ENCODE measurements at places on chromosomes 4 and X.

- no peak for DNase-seq
Measured at GRCh38 chrX:68868902-68869800, 40.3 kb downstream of the EFNB1 start.

DNA sequence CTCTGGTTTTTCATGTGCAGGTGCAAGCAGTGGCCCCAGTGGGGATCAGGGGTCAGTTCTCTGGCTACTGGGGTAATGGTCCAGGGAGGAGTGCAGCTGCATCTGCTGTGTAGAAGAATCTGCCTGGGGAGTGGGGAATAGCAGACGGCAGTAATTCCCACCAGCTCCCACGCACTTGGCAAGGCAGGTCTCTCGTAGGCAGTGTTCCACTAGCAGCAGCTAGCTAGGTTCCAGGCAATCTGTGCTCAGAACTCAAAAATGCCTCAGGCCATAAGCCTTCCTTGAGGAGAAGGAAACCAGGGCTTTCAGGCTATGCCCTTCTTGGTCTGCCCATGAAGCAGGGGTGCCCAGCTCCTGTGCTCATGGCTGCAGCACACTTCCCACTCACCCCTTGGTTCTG, 38.8 kb downstream of the DCLK2 start:
- DNase-seq, result no peak

- no peak for DNase-seq
Measured at GRCh38 chr4:154622598-154622997, 10.1 kb upstream of the FGG start.

DNA sequence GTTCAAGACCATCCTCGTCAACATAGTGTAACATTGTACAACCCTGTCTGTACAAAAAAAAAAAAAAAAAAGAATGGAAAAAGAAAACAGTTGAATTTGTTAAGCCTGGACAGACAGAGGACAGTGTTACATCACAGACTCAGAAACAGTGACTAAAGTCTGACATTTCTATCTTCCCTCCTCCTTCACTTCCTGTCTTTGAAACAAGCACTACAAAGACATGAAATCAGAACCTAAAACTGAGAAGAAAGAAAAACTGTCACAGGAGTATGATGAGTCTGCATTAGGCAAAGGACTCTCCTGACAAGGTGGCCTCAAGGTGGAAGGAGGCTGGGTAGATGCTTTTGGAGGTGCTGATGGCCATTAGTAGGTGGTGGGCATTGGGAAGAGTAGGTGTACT, 126.7 kb downstream of the RBM47 start:
- DNase-seq, result no peak

- DNase-seq, result no peak
Measured at GRCh38 chr4:119233191-119233590, 20.7 kb downstream of the USP53 start.

DNA sequence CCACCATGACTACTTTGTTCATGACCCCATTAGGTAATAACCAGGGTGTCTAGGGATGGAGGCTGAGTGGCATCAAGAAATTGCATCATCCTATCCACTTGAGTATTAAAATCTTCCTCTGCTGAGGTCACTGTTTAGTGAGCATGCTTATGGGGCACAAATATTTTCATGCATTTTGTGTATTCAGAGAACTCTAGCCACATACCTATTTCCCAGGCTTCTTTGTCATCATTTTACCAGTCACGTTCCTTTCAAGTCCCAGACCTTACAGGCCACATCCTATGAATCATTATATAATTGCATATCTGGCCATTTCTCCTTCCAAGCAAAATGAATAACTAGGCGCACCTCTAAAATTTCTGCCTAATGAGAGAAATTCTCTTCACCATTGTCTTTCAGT, 1882.9 kb upstream of the AGA start:
- no peak for DNase-seq

DNA sequence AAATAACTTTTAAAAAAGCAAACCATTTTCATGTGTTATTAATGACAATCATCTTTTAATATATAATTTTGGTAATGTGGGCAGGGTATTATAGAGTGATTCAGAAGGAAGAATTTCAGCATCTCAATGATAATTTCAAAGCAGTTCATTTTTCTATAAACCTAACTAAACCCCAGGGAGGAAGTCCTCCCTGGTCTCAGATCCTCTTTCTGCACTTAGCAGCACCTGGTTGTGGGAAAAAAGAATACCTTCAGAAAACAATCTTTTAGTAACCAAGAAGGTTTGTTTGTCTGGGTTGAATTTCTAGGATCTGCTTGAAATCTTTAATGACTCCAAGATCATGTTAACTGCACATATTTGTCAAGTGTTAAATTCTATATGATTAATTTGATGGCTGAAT, 29.9 kb downstream of the DKK2 start:
- DNase-seq, result no peak

GRCh38 chr4:71257761-71258160, 81.1 kb upstream of the SLC4A4 start:
- DNase-seq, result no peak

GRCh38 chrX:12013211-12013618, 125.1 kb upstream of the FRMPD4 start:
- no peak for DNase-seq

DNA sequence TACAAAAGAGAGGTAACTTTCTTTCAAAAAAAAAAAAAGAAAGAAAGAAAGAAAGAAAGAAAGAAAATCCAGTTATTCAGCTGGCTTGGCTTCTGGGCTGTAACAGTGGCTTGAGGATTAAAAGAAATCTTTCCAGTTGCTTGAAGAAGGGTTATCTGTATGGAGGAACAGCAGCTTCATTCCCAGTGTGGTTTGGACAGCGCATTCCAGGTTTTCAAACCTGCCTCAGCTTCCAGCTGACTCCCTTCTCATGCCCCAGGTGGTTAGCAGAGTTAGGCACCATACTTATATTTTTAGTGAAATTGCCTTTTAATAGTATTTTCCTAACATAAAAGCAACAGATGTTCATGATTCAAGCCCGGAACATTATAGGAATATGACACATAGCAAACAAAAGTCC, 48.6 kb downstream of the TMEM164 start:
- no peak for DNase-seq

- DNase-seq, result no peak
Measured at GRCh38 chrX:65745427-65745826, 78.0 kb downstream of the MSN start.

- DNase-seq, result no peak
Measured at GRCh38 chr4:60128888-60129287, 1071.2 kb upstream of the ADGRL3 start.

DNA sequence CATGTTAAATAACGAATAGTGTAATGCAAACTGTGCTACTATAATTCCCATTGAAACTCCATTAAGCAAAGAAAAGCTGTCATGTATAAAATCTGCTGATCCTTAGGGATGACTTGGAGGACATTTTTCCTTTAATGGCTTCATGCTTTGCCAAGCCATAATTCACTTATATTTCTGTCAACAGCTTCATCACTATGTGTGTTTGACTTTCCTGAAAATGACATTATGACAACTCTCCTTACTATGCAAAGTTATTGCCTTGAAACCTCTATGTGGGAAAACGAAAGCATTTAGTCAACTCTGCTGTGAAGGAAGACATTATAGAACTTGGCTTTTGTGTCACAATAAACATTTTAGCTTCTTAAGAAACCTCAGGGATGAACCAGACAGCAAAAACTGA, 210.5 kb downstream of the GRXCR1 start:
- DNase-seq, result no peak

- no peak for DNase-seq
Measured at GRCh38 chrX:54808109-54808604, 612 bp downstream of the MAGED2 start.

- DNase-seq, result peak; percentile 31
Measured at GRCh38 chr4:95095348-95095974, 337.7 kb downstream of the BMPR1B start.

DNA sequence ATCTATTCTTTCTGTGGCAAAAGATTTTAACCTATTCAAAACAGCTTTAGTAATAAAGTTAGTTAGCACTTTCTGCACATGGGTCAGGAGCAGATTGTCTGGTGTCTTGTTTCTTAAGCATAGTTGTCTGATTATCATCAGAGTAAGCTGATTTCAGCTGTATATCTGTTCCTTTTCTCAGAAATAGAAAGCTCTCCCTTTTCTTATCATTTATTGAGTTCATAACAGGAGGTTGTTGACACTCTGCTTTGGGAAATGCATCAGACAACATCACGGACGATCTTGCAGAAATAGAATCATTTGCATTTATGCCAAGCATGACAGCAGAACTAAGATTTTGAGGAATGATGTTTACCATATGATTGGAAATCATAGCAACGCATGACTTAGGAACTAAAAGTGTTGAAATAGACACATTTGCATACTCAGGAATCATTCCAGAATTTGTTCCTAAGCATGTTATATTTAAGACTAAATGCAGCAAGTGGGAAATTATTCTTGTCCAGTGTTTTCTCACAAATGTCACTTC, 66.7 kb downstream of the RBMX2 start:
- no peak for DNase-seq

- no peak for DNase-seq
Measured at GRCh38 chr4:55170462-55170861, 45.1 kb upstream of the KDR start.

DNA sequence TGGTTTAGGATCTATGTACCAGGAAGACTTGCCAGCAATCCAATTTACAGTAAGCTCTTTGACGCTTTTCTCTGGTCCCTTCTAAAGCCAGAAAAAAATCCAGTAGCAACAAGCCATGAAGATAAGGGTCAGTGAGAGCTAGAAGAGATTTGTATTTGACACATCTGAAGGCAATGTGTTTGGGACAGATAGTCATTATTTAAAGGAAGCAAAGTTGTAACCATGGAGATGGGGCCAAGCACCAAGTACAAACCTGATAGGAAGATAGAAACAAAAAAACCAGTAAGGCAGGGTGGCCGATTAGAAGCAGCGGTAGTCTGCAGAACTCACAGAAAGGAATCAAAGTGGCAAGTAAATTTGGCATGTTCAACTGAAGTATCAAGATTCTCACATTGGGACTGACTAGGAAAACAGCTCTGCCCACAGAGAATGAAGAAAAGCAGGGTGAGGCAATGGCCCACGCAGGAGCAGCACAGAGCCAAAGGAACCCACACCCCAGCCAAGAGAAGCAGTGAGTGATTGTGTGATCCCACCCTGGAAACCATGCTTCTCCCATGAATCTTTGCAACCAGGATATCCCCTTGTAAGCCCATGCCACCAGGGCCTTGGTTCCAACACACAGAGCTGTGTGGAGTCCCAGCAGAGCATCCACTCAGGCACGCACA, 12.9 kb upstream of the C4orf54 start:
- DNase-seq, result no peak

DNA sequence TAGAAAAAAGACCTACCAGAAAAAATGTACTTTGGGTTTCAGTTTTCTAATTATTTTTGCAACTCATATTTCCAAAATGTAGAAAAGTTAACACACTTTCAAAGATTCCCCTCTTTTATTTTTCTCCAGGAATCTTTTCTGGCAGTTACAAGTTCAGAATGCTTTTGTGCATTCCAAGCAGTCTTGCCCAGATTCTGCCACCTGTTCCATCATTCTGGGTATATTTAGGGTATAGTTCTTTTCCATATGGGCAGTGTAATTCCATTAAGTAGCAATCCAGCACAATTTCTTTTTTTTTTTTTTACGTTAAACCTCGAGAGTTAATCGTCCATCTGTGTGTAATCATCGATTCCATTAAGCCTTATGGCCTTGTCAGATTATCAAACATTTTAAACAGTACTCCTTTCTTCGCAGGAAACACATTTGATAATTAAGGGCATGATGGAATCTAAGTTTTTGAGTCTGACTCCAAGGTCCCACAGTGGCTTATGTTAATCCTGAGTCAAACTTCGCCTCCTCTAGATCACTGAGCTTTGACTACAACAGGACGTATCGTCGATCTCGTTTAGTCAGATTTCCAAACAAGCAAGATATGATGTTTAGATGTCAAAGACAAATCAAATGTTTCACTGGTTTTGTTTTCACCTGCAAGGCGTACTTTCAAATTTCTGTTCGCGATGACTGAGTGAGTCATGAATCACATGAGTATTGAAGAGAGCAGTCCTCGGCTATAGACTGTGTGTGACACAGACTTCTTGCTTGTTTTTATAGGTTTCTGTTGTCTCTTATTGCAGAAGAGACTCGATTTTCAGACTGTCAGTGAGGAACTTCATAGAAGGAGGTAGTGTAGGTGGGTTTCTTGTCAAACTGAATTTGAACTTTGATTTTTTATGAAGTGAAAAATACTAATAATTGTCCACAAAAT, 118.9 kb upstream of the GK2 start:
- DNase-seq, result no peak

DNA sequence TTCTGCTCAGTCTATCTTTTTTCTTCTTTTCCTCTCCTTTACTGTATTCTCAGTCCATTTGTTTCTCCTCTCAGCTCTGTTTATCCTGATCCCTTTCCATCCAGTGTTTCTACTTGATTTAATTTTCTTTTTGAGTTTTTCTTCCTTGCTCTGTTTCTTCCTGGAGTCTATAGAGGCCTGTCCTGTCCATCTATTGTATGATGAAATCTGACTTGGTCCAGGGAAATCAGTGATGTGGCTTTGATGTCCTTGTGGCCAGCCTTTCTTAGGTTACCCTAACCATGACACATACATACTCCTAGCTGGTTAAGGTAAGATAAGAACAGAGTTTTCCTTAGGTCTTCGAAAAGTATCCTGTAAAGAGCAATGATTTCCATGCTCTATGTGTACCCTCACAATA, 89.3 kb upstream of the LNX1 start:
- no peak for DNase-seq

DNA sequence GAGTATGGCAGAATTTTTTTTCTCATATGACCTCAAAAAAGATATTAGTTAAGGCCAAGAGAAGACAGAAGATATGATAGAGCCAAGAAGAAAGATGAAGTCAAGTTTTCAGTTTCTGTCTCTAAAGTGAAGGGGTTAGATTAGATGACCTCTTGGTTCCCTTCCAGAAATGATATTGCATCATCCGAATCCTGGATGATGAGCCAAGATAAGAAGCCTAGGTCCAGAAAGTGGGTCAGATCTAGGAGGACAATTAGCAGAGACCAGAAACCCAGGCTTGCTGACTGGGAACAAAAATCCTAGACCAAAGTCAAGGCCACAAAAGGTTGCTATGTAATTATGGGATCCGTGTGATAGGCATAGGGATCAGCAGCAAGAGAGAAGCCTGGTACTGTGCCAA, 20.2 kb downstream of the SATL1 start:
- DNase-seq, result no peak

GRCh38 chr4:57091657-57092162, 18.5 kb downstream of the IGFBP7 start:
- no peak for DNase-seq

DNA sequence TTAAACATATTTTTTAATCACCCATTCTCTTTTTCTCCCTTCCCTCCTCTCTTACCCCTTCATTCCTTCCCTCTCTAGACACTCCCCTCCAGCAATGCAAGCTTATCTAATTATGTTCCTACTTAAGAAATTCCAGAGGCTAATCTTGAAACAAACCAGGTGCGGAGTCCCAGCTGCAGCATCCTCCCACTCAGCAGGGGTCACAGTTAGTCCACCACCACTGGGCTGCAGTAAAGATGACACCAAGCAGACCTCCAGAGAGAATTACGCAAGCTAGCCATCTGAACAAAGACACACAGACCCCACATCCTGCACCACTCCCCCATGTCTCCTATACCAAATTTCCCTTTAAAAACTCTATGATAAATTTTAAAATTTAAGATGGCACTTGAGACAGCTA, 13.9 kb upstream of the SEC24B start:
- no peak for DNase-seq

GRCh38 chr4:172095161-172095560, 282.0 kb downstream of the GALNTL6 start:
- no peak for DNase-seq

GRCh38 chr4:108570993-108571569, 49.3 kb upstream of the RPL34 start:
- DNase-seq, result no peak

All from AG09309 (cell line).